Sigmoid colon (tissue), 7 donors: ENCODE measurements at places on chromosomes 4 and X. TPM values are rescaled to one million over a fixed set of nuclear protein-coding genes. Genes with fewer than 3 reads are reported as not detected.

DNA sequence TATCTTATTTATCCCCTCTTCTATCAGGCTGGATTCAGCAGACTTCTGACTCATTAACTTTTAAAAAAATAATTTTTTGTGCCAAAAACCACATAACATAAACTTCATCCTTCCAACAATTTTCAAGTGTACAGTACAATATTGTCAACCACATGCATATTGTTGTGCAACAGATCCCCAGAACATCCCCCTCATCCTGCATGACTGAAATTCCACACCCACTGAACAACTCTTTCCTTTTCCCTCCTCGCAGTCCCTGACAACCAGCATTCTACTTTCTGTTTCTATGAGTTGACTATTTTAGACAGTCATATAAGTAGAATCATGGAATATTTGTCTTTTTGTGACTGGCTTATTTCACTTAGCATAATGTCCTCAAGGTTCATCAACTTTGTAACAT lies 2.2 kb upstream of the MID2 start:
- no peak for DNase-seq

- DNase-seq, result no peak
These were observed 7.2 kb downstream of the CRMP1 start for GRCh38 chr4:5885733-5886132.

DNA sequence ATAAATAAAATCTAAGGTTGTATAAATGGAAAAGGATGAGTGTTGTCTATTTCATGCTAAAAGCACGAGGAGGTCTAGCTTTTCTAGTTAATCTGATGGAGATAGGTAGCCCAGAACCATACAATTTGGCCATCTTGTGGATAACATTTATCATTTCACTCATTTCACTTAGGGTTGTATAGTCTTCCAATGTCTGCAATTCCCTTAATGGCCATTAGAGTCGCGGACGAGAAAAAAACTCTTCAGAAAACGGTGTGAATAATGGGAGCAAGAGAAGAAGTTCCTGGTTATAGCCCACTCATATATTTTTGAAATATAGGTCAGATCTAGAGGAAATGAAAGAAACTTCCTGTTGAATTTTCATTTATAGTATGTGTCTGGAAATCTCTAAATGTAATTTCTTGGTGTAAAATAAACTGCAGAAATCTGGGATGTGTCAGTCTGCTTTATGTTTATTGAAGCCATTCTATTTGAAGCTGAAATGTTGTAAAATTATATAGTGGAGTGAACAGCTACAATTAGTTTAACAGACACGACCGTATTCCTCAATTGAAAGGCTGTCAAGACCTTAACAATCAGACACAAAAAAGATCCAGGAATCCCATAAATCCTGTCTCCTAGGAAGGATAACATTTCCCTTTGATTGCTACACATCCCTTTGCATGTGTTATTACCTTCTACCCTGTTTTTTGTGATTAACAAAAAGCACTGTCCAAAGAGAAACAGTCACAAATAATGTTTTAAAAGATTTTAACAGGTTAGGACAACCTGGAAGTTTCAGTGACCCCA lies 47.7 kb upstream of the MGST2 start:
- DNase-seq, result no peak

DNA sequence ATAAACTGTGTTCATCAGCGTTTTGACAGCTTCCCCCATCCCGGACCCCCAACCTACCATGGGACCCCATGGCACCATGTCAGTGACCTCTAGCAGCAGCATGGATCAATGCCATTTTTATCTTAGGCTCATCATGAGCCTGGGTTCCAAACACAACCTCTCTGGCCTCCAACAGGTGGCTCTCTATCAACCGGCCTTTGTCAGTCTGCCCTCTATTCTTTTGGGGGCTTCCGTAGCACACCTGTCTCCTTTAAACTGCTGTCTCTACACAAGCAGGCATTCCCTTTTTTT lies 721 bp upstream of the TMEM150C start:
- no peak for DNase-seq

DNA sequence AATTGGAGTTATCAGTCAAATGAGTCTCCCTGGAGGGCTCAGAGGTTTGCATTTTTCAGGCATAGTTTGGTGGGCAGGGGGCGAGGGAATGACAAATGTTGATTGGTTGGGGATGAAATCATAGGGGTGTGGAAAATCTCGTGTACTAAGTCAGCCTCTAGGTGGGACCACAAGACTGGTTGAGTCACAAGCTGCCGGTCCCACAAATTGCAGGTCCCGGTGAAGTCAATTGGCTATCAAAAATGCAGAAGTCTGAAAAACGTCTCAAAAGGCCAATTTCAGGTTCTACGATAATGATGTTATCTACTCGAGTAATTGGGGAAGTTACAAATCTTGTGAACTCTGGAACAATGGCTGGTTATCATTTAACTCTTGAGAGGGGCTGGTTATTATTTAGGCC lies 98.8 kb upstream of the DHX15 start:
- no peak for DNase-seq

DNA sequence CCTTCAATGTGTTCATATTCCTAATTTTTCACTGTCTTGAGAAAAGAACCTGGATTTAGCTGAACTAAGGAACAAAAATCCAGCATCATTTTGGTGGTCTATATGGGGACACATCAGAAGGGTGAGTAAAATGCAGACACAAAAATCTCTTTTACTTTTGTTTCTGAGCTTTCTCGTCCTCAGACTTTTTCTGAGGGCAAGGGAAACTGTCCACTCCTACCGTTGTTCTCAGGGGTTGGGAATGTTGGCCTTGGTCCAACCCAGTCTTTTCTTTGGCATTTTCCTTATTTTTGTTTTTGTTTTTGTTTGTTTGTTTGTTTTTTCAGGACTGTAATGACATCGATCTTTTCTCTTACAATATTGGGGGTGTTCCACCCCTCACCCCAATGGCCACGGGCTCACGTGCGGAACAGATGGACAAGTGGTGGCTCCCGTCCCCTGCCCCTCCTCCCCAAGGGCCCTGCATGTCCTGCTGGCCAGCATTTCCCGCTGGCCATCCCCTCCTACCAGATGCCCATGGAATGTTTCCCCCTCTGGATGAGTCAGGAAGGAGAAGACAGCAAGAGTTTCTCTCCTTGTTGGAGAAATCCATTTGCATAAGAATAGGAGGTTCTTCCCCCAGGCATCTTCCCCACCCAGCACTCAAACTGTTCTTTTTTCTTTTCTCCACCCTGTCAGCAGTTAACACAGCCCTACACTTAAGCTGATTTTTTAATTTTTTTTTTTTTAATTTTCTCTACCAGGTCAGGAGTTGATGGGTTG lies 305.4 kb upstream of the NDST4 start:
- DNase-seq, result no peak

DNA sequence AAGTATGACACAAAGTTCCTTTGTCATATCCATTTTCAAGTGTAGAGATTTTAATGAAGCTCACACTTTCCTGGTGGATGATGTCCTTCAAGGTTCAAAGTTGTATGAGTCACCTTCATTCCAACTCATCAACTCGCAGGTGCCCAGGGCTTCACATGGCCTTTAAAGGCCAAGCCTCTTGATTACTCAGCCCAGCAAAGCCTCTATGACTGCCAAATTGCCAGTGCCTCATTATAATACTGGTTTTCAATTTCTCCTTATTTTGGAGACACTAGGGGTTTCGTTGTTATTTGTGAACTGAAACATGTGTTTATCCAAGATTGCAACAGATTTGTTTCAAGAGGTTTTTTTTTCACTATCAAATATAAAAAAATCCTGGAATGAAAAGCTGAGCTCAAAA lies 45.9 kb upstream of the PPP3CA start:
- DNase-seq, result no peak

GRCh38 chr4:93289831-93290230 lies 538.7 kb upstream of the ATOH1 start:
- no peak for DNase-seq

DNA sequence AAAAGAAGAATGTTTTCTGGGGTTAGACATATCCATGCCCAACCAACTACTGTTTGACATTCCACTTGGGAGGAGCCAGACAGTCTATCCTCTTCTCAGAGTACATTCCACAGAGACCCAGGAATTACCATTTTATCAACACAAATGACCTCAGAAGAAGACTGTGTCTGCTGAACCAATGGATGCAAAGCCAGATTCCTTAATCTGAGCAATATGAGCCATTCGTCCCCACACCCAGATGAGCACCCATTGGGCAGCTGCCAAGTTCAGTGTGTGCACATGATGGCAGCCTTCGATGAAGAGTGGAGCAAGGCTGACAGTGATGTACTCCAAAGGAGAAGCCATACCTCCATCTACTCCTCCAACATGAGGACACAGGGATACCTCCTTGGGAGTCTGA lies 111.3 kb downstream of the ZNF674 start:
- DNase-seq, result no peak

DNA sequence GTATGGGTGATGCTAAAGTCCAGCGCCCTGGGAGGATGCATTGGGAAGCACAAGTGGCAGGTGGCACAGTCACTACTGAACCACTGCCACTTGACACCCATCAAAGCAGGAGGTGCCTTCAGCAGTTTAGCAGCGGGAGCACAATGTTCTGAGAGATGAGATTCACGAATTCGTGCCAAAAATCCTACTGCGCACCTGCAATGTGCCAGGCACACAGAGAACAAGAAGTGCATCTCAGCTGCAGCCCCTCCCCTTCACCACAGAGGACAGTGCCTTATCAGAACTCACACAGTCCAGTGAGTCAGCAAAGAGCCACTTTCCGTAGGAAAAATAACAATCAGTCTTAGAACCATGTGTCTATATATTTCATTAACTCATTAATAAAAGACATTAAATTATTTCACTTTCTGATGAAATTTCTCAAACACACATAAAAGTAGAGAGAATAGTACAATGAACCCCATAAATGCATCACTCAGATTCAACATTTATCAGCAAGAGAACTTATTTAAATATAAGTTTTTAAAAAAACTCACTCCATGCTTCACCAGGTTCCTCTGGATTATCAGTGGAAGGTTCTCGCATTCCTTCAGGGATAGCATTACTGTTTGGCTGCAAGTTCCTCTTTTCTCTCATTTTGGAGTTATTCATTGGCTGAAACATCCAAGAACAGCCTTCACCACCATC lies 47.0 kb downstream of the BEND2 start:
- no peak for DNase-seq

NHS gene
- total RNA-seq, result 22.7 TPM

OTC gene
- total RNA-seq, result 3.3 TPM

- DNase-seq, result no peak
These were observed 78.2 kb downstream of the EPHA5 start for GRCh38 chr4:65592089-65592488.

GRCh38 chrX:152818356-152818755 lies 12.2 kb downstream of the CETN2 start:
- no peak for DNase-seq
